ENCODE measurements at places on chromosomes 4 and X.

GRCh38 chrX:154383359-154384283, 4.5 kb downstream of the EMD start:
- DNase-seq, result no peak

DNA sequence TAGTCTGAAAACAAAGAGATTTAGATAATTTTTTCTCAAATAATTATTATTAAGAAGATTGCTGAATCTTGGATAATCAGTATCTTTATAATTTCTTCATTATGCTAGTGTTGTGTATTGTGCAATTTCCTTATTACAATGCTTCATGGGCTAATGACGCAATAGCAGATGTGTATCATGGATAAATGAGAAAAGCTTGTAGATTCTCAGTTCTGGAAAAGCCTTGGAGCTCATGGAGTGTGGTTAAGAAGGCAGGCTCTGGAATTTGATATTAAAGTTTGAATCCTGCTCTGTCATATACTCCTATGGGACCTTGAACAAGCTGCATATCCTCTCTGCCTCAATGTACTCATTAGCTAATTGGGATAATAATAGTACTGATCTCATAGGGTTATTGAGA, 18.9 kb upstream of the CXCL8 start:
- no peak for DNase-seq

- no peak for DNase-seq
These were observed 7.5 kb downstream of the ADD1 start for GRCh38 chr4:2850966-2851798.

GRCh38 chr4:54025582-54025981, 38.8 kb downstream of the CHIC2 start:
- DNase-seq, result no peak

- DNase-seq, result no peak
These were observed 7.6 kb upstream of the DLG3 start for GRCh38 chrX:70437011-70437410.

DNA sequence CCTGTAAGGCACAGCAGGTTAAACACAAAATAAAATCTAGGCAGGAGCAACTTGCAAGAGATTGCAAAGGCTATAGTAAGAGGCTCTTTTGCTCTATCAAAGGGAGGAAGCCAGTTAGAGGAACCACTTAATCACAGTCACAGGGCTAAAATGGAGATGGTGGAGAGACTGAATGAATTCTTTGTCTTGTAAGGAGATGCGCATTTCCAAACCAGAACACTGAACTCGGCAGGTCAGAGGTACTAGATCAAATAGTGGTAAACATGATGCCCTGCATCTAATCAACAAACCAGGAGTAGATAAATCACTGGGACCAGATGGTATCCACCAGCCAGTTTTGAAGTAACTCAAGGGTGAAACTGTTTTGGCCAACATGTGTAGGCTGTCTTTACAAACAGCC, 55.8 kb downstream of the GPC4 start:
- no peak for DNase-seq

GRCh38 chrX:155767051-155767875, 113.9 kb upstream of the VAMP7 start:
- DNase-seq, result no peak

Measured in GM06990 (cell line).